ENCODE measurements at places on chromosomes 3 and 15. TPM values are rescaled to one million over a fixed set of nuclear protein-coding genes. Genes with fewer than 3 reads are reported as not detected.

SLC12A1 gene
- total RNA-seq = not detected

GRCh38 chr3:14299767-14300166 is 102.6 kb upstream of the SLC6A6 start:
- no peak for DNase-seq

- no peak for DNase-seq
These were observed 1.9 kb downstream of the TEX9 start for GRCh38 chr15:56367156-56367555.

GRCh38 chr3:195834675-195835583 is 23.2 kb upstream of the MUC4 start:
- peak; percentile 67 for DNase-seq

UBL7 gene
- total RNA-seq = 157 TPM

CX3CR1 gene
- total RNA-seq = not detected

DNA sequence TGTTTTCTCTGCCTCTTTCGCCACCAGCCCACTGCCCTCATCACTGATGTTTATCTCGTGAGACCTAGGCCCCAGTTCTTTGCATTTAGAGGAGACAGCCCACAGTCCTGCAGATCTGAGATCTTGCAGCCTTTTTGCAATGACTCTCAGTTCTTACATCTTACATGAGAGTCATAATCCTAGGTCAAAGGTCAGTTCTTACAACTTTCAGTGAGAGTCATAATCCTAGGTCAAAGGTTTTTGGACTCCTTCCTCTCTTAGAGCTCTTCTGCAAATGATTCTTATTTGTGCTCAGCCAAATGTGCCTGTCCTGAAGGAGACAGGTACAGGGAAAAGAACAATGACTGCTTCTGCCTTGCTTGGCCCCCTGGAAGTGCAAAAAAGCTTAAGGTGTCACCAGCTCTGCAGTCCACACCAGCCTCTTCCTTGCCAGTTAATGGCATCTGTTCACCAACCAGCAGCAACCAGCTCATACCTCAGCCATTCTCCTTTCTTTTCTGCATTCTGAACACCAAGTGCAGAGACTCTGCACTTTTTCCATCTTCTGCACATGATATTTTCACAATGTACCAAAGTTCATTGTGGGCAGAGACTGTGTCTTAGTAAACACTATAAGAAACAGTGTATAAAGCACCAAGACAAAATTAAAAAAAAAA is 67.1 kb downstream of the ABHD5 start:
- DNase-seq = no peak

EBLN2 gene
- total RNA-seq = 19.4 TPM

DNA sequence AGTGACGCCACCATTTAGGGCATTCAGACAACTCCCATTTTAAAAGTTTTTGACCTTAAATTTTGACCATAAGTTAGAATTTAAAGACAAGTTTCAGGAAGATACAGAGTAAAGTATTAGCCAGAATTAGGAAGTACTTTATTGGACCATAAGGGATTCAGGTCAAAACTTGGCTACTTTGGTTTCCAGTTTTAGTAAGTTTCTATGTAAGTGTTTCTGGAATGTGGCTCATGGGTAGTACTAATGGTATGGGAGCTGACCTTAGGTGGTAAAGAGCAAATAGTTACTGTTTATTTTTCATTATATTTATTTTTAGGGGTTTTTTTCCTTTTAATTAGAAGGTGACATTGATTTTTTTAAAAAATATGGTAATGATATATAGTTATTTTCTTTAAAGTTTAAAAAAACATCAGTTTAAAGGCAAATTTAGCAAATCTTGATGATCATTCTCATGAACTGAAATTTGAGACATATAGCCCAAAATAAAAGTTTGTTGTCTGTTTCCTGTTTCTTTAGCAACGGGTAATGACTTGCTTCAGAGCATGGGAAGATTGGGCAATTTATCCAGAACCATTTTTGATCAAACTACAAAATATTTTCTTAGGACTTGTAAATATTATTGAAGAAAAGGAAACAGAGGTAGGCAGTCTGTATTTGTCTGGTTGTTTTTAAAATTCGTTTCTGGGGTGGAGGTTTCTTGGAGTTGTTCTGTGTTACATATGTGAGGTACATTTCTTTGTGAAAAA is 34.3 kb downstream of the U2SURP start:
- no peak for DNase-seq

DNA sequence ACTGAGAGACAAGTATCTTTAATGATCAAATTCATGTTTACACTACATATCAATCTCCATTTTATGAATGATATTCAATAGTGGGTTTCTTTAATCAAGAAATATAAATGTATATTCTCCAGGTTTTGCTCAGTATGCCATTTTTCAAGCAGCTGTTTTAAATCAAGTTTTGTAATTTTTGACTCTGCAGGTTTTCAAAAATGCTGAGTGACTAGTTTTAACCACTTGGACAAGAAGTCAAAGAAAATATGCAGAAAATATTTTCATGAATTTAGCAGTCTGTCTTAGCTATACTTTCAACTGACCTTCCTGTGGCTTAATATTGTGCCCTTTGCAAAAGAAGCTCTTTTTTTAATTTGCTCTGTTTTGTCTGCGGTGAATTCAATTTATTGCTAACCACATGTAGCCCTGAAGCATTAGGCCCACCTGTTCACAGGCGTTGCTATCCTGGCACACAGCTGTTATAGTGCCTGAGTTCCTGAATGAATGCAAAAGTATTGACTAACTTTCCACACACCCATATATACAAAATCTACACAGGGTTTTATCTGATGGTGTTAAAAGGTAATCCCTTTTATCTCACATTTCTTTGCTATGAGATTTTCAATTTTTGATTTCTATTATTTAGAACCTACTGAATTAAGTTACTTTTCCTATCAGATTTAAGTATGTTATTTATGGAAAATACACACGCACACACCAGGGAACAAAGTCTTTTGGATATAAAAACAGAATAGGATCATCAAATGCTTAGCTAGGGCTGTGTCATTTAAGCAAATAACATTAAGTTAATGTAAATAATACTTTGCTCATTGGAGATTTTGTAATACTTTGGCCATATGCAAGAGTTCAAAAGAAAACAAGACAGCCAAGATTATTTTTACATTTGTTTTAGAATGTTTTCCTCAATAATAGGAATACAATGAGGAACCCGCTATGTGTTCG is 1166.1 kb upstream of the GBE1 start:
- no peak for DNase-seq

- no peak for DNase-seq
These were observed 42.2 kb upstream of the B3GNT5 start for GRCh38 chr3:183210862-183211341.

DNA sequence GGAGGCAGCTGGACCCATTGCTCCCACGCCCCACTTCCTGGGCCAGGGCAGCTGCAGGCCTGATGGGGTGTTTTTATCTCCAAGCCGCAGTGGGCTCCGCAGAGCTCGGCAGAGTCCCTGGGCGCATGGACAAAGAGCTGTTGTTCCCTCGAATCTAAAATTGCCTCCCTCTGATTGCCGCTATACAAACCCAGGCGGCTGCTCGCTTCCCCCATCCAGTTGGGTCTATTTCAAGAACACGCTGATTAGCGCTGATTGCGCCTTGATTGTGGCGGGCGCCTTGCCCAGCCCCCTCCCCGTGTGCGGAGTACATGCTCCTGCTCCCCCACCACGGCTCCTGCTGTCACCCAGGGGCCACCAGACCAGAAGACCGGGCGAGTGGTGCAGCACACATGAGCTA is 43.4 kb upstream of the SLC6A1 start:
- DNase-seq = no peak

RPL39L gene
- total RNA-seq = 5.6 TPM

DNA sequence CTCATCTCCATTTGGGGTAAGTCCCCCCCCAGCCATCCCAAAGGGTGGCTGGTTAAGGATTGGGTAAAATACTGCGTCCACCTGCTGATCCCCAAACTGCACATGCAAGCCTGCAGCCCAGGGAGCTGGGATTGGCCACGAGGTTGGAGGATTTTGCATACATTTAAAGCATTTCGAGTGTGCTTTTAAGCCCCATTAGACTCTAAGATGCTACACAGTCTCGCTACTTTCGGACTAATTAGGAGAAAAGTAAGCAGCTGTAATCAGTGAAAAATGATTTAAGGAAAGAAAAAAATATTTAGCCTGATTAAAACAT is 23.9 kb downstream of the SLC6A6 start:
- no peak for DNase-seq

GRCh38 chr3:169085827-169086226 is 577.7 kb downstream of the MECOM start:
- no peak for DNase-seq

COL8A1 gene
- total RNA-seq = 10.5 TPM

- DNase-seq = peak; percentile 98
These were observed at the start of gene RBM6 for GRCh38 chr3:49939858-49940666. TSS of gene RBM6 (plus strand) at chr3:49940150. CDS start at chr3:49962642, 22,492 bp downstream.

KBTBD13 gene
- not detected for total RNA-seq

- DNase-seq = no peak
These were observed 647.4 kb upstream of the LMCD1 start for GRCh38 chr3:7854266-7854665.

ST3GAL6 gene
- total RNA-seq = 2.5 TPM

- peak; percentile 52 for DNase-seq
These were observed 79.8 kb downstream of the PLCH1 start for GRCh38 chr3:155664925-155665695.

GRCh38 chr3:196694202-196694638 is 17.8 kb downstream of the CEP19 start:
- DNase-seq = no peak

DNA sequence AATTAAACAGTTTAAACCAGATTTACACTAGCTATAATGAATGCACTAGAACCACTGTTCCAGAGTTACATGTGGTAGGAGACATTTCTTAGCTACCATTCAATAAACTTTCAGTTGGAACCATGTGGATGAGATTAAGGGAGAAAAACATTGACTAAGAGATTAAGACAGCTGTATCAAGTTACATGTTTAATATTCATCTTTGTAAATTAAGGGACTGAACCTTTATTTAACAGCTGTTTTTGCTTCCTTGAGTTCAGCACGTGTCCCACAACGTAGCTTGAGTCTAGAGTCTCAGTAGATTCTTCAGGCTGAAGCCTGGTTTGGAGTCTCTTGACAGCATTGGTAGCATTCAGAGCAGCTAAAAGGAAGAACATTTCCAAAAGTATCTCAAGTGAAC is 27.2 kb upstream of the CFAP44 start:
- DNase-seq = no peak
